ENCODE measurements at places on chromosomes 5 and 9.

- no peak for DNase-seq
These were observed 39.5 kb upstream of the IQGAP2 start for GRCh38 chr5:76363352-76364225.

GRCh38 chr5:5360941-5361520, 61.4 kb upstream of the ICE1 start:
- DNase-seq, result no peak

- DNase-seq, result no peak
These were observed 117.9 kb upstream of the PRDM9 start for GRCh38 chr5:23389291-23390101.

DNA sequence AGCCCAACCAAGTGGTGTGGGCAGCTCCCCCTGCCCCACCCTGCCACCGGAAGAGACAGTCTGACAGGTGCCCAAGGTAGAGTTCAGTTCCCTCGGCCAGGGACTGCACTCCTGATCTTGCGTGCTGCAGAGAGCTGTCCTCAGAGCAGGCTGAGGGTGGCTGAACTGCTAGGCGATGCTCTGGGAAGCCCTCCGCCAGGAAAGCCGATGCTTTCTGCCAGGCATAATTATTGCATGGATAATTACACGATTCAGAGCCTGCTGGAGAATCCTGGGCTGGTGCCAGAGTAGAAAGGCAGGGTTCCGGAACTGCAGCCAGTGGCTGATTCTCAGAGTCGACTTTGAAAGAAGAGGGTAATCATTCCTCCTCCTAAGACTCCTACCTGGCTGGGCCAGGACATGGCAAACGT, 19.3 kb downstream of the KCNIP1 start:
- no peak for DNase-seq

- DNase-seq, result no peak
These were observed 175.3 kb upstream of the KLF9 start for GRCh38 chr9:70589571-70590314.

- DNase-seq, result no peak
These were observed 14.3 kb downstream of the FBXO38 start for GRCh38 chr5:148397968-148398595.

- no peak for DNase-seq
These were observed 104.4 kb downstream of the WNK2 start for GRCh38 chr9:93288341-93288740.

- no peak for DNase-seq
These were observed 1228.0 kb upstream of the C9orf72 start for GRCh38 chr9:28801144-28801799.

DNA sequence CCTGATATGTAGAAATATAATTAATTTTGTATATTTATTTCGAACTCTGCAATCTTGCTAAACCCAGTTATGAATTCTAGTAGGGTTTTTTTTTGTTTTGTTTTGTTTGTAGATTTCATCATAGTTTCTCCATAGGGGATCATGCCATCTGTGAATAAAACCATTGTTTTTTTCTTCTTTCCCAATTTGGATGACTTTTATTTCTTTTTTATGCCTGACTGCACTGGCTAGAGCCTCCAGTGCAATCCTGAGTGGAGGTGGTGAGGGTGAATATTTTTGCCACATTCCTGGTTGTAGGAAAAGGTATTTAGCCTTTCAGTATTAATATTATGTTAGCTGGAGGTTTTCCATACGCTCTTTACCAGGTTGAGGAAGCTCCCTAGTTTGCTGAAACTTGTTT, 70.0 kb upstream of the GFPT2 start:
- no peak for DNase-seq
